Activated CD4-positive, alpha-beta T cell treated with anti-CD3 and anti-CD28 coated beads, Interleukin-2, amount 50 U/mL, for 16 hours (primary cell): ENCODE measurements at places on chromosomes 4 and X.
A peak's percentile ranks its signal among the peaks of the same experiment; 100 is the strongest.

- no peak for DNase-seq
Measured at GRCh38 chr4:121421594-121421993, 40.8 kb upstream of the QRFPR start.

DNA sequence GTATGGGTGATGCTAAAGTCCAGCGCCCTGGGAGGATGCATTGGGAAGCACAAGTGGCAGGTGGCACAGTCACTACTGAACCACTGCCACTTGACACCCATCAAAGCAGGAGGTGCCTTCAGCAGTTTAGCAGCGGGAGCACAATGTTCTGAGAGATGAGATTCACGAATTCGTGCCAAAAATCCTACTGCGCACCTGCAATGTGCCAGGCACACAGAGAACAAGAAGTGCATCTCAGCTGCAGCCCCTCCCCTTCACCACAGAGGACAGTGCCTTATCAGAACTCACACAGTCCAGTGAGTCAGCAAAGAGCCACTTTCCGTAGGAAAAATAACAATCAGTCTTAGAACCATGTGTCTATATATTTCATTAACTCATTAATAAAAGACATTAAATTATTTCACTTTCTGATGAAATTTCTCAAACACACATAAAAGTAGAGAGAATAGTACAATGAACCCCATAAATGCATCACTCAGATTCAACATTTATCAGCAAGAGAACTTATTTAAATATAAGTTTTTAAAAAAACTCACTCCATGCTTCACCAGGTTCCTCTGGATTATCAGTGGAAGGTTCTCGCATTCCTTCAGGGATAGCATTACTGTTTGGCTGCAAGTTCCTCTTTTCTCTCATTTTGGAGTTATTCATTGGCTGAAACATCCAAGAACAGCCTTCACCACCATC lies 47.0 kb downstream of the BEND2 start:
- DNase-seq = no peak

DNA sequence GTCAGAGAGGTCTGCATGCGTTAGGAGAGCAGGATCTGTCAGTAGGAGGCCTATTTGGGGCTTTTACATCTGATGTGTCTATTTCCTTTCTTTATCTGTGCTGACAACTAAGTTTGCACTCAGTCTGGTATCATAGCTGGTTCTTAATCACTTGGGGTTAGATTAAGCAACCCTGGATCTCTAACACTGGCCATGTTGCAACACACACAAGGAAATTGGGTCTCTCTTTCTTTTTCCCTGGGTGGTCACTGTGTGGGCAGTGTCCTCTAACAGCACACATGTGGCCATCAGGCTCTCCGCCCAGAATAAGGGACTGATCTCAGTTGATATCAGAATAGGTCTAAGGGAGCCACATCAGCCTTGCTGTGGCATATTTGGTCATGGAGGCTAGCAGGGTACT lies 38.9 kb downstream of the IGFBP7 start:
- DNase-seq = no peak

- peak; percentile 2 for DNase-seq
Measured at GRCh38 chr4:54433686-54434085, 204.6 kb downstream of the PDGFRA start.

GRCh38 chr4:90127223-90127705 lies at the start of gene CCSER1:
TSS of gene CCSER1 (plus strand) at chr4:90127394.
- DNase-seq = peak; percentile 26

GRCh38 chrX:68808686-68809357 lies 20.0 kb upstream of the EFNB1 start:
- no peak for DNase-seq

- no peak for DNase-seq
Measured at GRCh38 chr4:153757407-153757806, 2.4 kb downstream of the RNF175 start.

GRCh38 chr4:77432717-77433417 lies 172.8 kb upstream of the CXCL13 start:
- DNase-seq = no peak

- DNase-seq = no peak
Measured at GRCh38 chr4:108148316-108148715, 20.4 kb downstream of the LEF1 start.

DNA sequence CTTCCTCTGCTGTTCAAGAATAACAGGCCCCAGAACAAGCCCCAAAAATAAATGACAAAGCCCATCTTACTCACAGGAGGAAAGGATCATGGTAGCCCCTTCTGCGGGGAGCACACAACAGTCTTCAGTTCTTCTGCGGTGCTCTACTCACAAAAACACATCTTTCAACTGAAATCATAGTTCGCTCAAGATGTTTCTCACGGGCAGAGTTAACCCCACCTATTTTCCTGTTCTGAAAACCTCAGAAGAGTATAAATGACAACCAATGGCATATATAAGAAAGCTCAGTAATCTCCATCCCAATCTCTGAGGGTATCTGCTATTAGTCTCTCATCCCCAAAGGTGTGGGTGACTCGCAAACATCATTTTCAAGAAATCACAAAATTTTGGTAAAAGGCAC lies at the start of gene TXK:
TXK (minus strand) TSS at position 170 of the 400 bp plus-strand sequence; CDS start at position 90, 80 bp downstream.
- peak; percentile 15 for DNase-seq

DNA sequence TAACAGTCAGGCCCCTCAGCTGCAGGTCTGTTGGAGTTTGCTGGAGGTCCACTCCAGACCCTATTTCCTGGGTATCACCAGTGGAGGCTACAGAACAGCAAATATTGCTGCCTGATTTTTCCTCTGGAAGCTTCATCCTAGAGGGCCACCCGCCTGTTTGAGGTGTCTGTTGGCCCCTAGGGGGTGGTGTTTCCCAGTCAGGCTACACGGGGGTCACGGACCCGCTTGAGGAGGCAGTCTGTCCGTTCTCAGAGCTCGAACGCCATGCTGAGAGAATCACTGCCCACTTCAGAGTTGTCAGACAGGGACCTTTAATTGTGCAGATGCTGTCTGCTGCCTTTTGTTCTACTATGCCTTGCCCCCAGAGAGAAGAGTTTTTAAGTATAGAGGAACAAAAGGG lies 160.8 kb downstream of the DKK2 start:
- DNase-seq = no peak

DNA sequence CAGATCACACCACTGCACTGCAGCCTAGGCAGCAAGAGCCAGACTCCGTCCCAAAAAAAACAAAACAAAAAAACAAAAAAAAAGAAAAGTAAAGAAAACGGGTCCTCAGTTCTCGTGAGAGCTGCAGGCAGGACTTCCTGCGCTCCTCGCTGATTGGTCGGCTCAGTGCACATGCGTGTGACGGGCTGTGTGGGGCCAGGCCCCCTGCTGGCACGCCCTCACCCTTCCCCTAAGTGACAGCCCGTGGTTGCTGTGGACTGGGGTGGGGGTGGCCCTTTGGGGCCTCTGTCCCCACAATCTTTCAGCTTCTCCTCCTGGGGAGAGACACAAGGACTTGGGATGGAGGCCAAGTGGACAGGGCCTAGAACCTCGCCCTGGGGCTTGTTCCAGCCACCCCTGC lies at the start of gene FAM9B:
FAM9B (minus strand) TSS at position 139 of the 400 bp plus-strand sequence. CDS start 1,141 bp downstream, outside the sequence.
- DNase-seq = no peak

DNA sequence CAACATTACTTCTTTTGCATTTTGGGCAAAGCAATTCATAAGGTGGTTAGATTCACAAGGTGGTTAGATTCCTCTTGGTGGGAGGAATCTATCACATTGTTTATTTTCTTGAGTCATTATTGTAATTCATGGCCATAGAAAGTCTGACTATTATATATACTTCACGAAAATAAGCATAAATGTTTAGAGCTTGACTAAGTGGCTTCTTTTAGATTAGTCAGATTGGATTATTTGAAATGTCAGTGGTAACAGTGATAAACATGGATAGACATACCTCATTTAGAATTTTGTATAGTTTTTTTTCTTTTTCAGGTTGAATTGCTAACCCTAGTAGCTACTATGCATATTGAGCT lies 24.9 kb upstream of the DYNLT3 start:
- DNase-seq = no peak

- DNase-seq = no peak
Measured at GRCh38 chr4:65023883-65024670, 614.8 kb upstream of the TECRL start.
